ENCODE measurements at places on chromosomes 16 and 17.

DNA sequence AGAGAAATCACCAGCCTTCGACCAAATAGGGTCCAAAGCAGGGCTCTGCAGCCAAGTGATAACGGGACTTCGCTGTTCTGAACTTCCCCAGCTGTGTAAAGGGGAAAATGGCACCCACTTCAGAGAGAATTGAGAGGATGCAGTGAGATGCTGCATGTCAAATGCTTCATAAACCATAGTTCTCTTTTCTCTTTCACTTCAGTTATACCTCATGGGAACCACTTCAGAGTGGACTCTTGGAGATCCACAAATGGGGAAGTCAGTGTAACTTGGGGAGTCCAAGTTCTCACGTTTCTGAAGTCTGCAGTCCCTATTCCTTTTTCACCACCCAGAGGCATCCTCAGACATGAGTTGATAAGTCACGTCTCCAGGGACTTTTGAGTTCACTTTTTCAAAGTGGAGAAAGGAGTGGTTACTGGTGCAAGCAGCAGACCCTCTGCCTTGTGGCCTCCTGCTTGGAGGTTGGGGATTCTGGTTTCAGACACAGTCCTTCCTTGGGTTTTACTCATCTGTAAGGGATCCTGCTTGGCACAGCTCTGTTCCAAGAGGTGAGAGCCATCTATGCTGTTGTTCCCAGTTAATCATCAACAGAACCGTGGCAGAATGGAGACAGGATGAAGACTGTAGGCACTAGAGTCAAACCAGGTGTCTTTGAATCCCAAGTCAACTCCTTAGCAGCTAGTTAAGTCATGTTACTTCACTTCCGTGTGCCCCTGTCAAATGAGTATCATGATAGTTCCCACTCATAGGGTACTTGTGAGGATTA lies 123.4 kb upstream of the NOL11 start:
- no peak for DNase-seq

GRCh38 chr16:64745258-64745930 lies 376.5 kb downstream of the CDH11 start:
- no peak for DNase-seq

DNA sequence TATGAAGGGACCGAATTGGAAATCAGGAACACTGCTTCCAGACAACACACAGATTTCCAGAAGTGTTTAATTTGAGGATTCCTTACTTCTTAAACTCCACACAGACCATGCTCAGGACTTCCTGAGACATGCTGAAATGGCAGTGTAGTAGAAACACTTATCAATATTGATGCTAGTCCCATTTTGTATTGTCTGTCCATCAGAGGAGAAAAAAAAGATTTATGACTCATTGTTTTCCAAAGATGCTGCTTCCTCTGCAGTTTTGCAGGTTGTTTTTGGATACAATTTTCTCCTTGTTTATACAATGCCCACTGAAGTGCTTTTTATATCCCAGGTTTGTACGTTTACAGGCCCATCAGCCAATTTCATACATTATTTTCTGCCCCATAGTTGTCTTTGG lies 68.3 kb upstream of the TANC2 start:
- no peak for DNase-seq

DNA sequence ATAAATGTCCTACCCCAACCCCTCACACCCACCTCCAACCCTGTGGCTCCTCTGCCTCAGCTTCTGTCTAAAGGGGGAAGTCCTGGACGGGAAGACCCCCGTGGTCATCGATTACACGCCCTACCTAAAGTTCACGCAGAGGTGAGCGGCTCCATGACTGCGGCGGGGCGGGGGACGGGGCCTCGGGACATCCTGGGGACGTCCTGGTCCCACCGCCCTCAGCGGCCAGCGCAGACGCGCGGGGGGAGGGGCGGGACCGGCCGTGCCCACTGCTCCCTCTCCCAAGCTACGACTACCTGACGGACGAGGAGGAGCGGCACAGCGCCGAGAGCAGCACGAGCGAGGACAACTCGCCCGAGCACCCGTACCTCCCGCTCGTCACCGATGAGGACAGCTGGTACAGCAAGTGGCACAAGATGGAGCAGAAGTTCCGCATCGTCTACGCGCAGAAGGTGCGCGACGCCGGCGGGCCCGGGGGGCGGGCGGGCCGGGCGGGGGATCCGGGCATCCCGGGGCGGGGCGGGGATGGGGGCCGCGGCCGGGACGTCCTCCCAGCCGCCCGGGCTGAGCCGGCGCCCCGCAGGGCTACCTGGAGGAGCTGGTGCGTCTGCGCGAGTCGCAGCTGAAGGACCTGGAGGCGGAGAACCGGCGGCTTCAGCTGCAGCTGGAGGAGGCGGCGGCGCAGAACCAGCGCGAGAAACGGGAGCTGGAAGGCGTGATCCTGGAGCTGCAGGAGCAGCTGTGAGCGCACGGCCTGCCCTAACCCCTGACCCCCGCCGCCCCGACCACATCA lies 6.7 kb downstream of the RUNDC3A start:
- no peak for DNase-seq

GRCh38 chr17:68457168-68457538 lies at the start of gene WIPI1:
TSS of gene WIPI1 (minus strand) at chr17:68457496. CDS start at chr17:68457421, 75 bp downstream.
- peak; percentile 63 for DNase-seq

DNA sequence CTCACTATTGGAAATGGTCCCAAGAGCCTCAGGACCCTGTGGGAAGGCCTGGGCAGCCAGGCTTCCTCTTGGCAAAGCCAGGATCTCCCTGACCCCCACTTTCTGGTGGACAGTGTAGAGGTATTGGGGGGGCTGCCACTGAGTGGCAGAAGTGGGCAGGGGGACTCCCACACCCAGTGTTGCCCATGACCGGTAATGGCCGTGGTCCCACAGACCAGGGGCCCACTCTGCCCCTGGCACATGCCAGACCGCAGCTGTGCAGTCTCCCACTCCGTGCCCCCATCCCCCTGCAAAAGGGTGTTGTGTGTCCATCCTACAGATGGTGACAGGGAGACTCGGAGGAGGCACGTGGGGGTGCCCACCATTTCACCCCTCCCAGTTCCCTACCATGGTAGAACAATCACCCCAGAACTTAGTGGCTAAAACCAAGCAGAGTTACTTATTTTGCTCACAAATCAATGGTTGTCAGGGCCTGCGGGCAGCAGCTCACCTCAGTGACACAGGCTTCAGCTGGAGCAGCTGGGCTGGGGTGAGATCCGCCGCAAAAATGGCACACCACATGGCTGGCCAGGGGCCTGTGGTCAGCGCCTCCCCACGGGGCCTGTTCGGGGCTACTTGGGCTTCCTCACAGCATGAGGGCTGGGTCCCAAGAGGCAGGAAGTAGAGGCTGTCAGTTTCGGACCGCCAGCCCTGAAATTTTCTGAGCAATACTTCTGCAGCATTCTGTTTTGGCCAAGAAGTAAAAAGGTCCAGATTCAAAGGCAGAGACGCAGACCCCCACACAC lies 59.0 kb upstream of the ZNF469 start:
- no peak for DNase-seq

DNA sequence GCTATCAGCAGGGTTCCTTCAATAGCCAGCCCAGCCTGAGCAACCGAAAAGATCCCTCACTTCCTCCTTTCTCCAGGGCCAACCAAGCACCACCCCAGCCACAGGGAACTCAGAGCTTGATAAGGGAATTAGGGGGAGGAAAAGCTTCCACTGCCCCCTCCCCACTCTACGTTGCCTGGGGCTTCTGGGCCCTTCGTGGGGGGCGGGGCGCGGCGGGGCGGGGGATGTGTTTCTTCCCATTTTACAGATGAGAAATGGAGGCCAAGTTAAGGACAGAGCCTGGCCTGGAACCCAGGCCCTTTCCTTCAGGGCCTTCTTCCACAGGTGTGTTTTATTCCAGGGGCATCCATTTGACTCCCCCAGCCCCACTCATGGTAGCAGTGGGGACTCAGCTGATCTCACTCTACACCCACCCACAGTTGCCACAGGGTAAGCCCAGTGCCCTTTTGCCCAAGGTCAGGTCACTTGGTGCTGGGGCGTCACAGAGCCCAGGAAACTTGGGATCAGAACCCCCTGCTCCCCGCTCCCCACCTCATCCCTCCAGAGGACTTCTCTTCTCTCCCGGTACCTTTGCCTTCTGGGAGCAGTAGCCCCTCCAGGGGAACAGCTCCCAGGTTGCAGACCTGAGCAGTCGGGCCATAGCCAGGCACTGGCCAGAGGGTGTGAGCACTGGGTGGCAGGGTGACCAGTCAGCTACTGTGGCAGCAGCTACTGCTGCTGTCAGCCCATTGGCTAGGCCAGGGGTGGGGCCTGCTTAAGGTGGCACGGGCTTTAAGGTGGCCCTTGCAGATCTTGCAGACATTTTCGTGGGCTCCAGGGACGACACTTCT lies at the start of gene LDHD:
TSS of gene LDHD (minus strand) at position 700 of the 830 bp plus-strand sequence. CDS start at position 640, 60 bp downstream.
- peak; percentile 36 for DNase-seq

DNA sequence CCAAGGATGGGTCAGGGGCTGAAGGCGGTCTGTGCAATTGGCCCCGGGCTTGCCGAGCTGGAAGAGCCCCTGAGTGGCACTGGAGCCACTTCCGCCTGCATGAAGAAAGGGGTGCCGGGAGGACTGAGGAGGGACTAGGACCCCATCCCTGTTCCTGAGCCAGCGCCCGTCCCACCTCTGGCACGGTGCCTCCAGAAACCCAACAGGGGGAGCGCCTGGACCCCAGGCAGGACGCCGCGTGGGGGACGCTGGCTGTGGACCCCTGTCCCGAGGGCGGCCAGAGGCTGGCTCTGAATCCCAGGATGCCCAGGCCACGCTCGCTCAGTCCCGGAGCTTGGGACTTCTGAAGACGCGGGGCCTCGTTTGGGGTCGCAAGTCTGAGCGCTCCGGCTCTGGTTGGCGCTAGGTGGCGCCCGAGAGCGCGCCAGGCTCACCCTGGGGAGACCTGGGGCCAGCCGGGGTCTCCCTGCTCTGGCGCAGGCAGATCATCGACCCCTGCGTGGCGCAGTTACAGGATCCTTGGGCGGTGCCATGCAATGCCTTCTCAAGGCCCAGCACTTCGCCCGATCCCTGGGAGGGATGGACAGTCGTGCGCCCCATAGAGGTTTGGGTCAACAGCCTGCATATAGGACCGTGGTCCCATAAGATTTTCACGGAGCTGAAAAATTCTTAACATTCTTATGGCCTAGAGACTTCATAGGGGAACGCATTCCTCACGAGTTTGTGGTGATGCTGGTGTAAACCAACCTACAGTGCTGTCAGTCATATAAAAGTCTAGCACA lies 58.5 kb upstream of the CREBBP start:
- DNase-seq: no peak

- no peak for DNase-seq
Observed at GRCh38 chr17:77426676-77427386, 286.1 kb downstream of the SEC14L1 start.

GRCh38 chr17:10758062-10758461 lies 28.2 kb upstream of the TMEM220 start:
- DNase-seq: no peak

DNA sequence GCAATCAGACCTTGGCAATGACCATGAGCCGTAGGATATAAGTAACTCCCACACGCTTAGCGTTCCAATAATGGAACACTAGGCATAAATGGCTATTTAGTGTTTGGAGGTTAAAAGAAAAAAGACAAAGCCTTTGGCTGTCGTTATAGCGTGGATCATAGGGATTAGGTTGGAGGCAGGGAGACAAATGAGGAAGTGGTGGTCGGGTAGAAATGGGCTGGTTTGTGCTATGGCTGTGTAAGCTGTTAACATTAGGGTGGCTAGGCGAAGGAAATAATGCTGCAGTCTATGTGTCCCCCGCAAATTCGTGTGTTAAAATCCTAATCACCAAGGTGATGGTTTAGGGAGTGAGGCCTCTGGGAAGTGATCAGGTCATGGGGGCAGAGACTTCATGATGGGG lies 120.4 kb upstream of the IRX6 start:
- DNase-seq: no peak

GRCh38 chr16:2942045-2942444 lies 22.0 kb upstream of the KREMEN2 start:
- DNase-seq: no peak

DNA sequence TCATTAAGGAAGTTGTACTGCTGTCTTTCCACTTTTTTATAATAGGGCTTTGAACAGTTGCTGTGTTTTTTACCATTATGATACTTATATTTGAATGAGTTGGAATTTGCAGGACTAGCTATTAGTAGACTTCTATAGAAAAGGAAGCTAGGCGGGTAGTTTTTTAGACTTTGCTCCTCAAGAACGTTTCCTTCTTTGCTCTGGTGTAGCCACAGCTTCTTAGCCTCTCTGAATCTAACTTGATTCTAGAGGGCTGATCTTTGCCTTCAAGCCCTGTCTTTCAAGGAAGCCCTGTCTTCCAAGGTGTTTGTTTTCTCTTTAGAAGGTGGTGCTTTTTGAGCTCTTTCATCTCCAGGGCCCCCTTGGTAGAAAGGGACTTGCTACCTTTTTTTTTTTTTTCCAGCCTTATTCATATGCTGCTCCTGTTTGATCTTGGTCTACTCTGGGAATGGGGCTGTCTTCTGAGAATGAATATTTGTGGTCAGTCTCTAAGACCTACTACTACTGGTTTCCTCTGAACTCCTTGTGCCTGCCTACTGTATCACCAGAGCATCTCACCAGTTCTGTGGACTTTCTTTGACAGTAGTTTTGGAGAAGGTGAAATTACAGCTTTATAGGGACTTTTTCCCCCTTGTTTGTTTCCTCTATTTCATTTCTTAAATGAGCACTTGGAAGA lies 52.3 kb upstream of the RASL10B start:
- DNase-seq: no peak

DNA sequence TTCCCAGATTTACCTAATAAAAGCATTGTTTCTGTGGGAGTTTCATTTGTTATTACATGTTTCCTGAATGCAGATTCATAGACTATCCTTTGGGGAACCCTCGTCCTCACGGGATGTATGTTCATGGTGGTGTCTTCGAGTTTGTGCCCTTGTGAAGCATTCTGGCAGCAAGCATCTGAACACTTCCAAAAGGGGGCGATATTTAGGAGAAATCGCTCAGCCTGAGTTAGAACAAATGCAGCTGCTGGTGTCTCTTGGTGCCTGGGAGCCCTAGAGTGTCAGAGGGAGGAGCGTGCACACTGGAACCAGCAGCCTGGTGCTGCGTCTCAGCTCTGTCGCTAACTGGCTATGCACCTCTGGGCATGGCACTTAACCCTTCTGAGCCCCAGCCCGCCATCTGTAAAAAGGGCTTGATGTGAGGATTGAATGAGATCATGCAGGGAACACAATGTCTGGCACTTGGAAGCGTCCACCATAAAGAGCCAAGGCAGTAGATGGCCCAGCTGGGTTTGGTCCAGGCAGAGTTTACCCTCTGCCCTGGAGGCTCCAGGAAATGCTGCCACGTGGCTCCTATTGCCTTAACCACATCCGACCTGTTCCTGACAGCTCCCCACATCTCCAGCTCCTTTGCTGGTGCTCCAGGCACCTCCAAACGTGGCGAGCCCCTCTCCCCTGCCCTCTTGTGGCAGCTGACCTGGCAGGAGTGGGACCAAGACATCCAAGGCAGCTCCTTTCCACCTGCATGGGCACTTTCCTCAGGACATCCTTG lies 25.0 kb upstream of the C16orf78 start:
- DNase-seq: no peak

Measured in substantia nigra (tissue), 51 donors.